ENCODE measurements at places on chromosomes 6 and 20.
A peak's percentile ranks its signal among the peaks of the same experiment; 100 is the strongest.

DNA sequence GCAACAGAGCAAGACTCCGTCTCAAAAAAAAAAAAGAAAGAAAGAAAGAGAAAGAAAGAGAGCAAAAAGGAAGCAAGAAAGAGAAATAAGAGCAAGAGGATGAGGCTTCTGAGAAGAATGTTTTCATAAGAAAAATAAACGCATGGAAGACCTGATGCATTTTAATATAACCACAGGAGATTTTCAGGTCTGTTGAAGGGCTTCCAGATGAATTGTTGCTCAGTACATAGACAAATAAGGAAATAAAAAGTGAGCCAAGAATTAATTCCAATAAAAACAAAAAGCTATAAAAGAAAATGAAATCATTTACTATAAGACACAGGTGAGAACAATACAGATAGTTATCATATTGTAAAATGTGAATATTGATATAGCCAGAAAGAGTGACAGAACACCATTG, 43.5 kb downstream of the PERP start:
- DNase-seq: no peak

DNA sequence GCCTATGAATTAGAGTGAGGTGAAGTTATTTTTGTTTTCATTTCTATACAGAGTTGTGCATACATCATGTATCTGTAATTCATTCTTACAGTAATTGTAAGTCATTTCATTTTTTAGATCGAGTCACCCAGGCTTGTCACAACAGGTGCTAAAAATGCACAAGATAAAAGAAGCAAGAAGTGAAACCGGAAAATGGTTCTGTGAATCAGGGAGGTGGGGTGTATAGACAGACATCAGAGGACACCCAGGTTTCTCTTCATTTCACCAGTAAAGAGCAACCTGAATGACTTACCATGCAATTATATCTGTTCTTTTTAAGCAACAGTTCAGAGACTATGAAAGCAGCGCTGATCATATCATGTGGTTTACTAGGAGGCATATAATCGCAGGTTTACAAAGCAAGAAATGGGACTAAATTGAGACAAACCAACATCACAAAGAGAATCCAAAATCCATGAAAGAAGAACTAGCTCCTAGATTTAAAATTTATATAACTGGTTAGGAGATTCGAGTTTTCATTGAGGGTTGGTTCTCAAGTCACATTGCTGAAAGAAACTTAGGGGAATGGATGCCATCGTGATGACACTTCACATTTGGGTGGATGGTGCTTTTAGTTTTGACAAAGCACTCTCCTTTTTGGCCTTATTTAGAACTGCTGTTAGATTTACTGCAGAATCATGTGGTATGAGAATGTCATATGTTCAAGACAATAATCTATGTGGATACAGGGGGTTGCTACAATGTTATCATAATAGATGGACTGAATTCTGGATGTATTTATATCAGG, 27.9 kb upstream of the TBC1D7 start:
- DNase-seq: peak; percentile 84

DNA sequence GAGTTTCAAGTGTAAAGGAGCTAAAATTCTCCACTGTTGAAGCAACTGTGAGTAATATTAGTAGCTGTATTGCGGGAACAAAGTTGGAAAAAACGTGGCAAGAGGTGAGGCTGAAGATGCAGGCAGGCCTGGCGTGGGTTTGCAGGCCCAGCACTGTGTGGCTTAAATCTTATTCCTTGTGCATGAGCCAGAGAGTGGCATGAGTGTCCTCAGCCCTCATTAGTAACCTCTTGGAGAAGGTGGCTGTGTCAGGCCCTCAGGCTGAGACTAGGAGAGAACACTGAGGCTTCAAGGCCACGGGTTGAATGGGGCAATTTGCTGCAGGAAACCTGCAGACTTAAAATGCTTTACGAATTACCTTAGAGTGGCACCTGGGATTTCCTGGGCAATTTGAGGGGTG, 372.7 kb upstream of the CITED2 start:
- DNase-seq: no peak

- DNase-seq: no peak
Observed at GRCh38 chr6:141326426-141326825, 806.3 kb upstream of the GJE1 start.

DNA sequence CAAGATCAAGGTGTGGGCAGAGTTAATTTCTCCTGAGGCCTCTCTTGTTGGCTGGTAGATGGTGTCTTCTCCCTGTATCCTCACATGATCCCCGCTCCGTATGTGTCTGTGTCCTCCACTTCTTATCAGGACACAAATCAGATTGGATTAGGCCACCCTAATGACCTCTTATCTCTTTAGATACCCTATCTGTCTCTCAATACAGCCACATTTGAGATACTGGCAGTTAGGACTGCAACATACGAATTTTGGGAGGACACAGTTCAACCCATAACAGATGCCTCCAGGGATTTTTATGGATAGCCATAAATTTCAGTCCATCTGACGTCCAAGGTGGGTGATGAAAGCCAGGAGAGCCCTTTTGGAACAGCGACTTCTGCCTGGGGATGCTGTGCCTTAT, 369.0 kb downstream of the NRN1 start:
- no peak for DNase-seq

- DNase-seq: no peak
Observed at GRCh38 chr20:2757969-2758368, 42.5 kb downstream of the CPXM1 start.

- DNase-seq: peak; percentile 48
Observed at GRCh38 chr6:99330159-99330558, 19.3 kb downstream of the FAXC start.

GRCh38 chr6:122454673-122455072, 16.9 kb downstream of the SERINC1 start:
- no peak for DNase-seq

DNA sequence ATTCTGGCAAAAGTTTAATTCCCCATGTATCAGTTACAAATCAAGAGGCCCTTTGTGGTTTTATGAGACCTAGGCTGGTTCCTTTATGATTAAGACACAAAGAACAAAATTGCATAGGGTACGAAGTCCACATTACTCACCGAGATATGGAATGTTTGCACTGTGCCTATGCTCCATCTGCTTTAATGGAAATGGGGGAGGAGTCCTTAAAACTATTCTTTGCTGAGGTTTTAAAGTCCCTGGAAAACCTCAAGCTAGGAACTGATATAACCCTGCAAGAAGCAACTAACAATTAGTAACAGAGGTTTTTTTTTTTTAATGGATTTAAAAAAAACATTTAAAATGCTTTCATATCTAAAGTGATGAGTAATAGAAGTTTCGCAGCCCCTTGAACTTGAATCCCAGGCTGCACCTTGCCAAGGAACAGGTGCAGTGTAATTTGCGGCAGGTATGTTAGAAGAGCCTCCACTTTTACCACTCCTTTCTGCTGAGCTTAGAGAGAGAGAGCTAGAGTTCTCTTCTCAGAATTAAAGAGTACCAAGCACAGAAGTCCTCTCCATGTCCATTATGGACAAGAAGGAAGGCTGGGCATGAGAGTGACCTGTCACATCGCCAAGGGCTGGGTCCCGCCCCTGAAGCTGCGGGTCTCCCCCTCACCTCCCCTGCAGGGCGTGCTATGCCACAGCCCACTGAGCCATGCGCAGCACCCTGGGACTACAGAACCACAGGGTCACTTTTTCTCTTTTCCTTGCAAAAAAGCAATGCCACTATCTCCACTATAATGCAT, 2.3 kb downstream of the SERPINB1 start:
- no peak for DNase-seq

- no peak for DNase-seq
Observed at GRCh38 chr6:108275976-108276375, 15.1 kb upstream of the SNX3 start.

GRCh38 chr6:134458857-134459657, 141.1 kb upstream of the SGK1 start:
- no peak for DNase-seq

- no peak for DNase-seq
Observed at GRCh38 chr6:146601352-146601751, 2.6 kb downstream of the ADGB start.

- no peak for DNase-seq
Observed at GRCh38 chr20:17541996-17542395, 10.8 kb upstream of the BFSP1 start.

- no peak for DNase-seq
Observed at GRCh38 chr6:14462566-14462965, 345.0 kb downstream of the CD83 start.
